ENCODE measurements at places on chromosomes 4 and X.

- DNase-seq: no peak
Measured at GRCh38 chr4:1368421-1369090, 21.5 kb downstream of the UVSSA start.

- DNase-seq: no peak
Measured at GRCh38 chrX:11881485-11882170, 123.6 kb downstream of the MSL3 start.

GRCh38 chr4:81314196-81314896 lies 99.3 kb upstream of the PRKG2 start:
- DNase-seq: no peak

DNA sequence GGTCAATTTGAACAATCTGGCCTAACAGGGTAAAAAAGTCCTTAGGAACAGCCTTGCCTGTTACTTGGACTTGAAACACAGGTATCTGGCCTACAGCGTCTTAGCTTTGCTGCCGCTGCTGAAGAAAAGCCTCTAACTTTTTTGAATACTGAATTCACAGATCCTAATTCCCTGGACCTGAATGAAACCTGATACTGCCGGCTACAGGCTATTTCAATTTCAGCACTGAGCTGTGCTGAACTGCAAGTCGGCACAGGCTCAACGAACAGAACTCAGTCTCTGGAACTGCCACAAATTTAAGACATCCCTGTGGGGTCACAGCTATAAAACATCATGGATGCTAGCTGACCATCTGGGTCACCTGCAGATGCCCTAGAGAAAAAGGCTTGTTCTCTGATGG lies 7.2 kb downstream of the NR0B1 start:
- no peak for DNase-seq

DNA sequence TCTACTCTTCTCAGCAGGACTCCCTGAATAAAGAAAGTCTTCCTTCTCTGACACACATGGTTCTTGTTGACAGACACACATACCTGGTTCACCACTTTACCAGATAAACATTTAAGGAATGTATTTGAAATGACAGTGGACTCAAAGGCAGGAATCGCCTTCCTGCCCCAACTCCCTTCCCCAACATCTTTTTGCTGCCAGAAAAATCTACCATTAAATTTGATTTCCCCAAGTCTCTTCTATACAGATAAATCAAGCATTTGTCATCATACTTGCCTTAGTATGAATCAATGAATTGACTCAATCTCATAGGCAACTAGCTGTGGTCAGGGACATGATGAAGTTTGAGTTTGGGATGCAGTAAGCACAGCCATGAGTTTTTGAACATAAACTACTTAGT lies 23.3 kb upstream of the ANXA5 start:
- no peak for DNase-seq

Data from stimulated activated CD8-positive, alpha-beta memory T cell treated with anti-CD3 and anti-CD28 coated beads, Interleukin-4, amount 100 ng/mL, for 1 hour (primary cell).